Peyer's patch (tissue), 4 donors: ENCODE measurements at places on chromosomes 16 and 17. TPM values are rescaled to one million over a fixed set of nuclear protein-coding genes. Genes with fewer than 3 reads are reported as not detected.

DNA sequence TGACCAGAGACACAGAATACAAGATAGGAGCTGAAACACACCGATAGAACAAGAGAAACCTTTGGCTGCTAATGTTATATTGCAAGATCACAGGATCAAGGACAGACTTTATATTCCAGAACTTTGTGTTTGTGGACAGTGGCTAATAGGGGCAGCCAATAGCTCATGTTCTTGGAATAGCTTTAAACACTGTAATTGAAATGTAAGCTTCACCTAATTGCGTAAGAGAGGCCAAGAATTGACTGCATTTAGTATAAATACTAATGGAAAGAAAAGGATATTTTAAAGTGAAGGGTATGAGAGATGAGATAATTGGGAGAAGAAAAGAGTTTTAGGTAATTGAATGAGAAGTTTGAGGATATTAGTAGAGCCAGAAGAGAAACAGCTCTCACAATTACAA, 758.8 kb downstream of the CDH11 start:
- DNase-seq: no peak

The TNFSF12 gene
- 10.2 TPM for total RNA-seq

DNA sequence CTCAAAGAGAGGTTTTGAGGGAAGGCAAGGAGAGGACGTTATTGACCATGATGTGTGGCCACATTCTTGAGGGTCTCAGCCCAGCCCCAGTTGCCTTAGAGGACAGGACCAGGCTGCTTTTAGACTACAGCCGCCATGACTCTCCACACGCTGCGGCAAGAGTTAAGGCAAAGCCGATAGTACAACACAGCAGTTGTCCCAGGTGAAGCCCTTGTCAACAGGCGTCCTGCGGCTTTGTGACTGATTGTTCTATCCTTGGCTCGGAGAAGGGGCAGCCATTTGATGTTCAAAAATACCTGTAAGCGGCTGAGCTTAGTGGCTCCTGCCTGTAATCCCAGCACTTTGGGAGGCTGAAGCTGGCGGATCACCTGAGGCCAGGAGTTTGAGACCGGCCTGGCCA, 28.8 kb downstream of the TMEM92 start:
- no peak for DNase-seq

The NEUROD2 gene
- total RNA-seq: not detected

GRCh38 chr17:9237661-9238301, 216.5 kb downstream of the NTN1 start:
- DNase-seq: no peak
